ENCODE measurements at places on chromosomes 3 and 15.

- no peak for DNase-seq
Observed at GRCh38 chr15:28878209-28878608, 7.6 kb upstream of the APBA2 start.

- no peak for DNase-seq
Observed at GRCh38 chr3:117963858-117964257, 1070.8 kb downstream of the IGSF11 start.

DNA sequence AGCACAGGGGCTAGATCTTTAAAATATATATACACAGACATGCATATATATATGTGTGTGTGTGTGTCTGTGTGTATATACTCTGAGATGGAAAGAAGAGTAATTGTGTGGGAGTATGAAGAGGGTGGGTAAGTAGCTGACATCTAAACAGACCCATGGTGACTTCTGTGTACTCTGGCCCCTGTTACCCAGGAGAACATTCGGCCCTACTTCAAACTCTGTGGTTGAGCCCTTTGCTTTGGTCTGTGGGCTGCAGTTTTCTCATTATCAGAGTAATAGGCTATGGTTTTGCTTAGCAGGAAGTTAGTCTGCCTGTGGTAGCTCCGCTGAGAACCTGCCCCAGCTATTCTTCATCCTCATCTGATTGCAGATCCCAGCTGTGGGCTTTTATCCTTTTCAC is 141.4 kb downstream of the RBPMS2 start:
- DNase-seq, result no peak

DNA sequence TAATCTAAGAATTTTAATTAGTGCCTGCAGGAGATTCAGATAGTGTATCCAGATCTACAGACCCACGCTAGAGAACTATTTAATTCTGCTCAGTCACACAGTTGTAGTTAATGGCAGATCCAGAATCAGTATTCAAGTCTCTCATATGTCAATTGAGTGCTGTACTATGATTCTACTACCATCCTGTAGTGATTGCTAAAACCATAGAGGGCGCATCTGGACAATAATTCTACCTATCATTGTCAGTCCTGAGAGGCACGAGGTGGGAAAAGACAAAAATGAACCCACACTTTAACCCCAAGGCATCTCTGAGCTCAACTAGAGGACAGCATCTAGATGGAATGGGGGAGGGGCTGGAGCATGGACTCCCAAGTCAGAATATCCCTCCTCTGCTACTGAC is 22.7 kb downstream of the DHX36 start:
- DNase-seq, result no peak

DNA sequence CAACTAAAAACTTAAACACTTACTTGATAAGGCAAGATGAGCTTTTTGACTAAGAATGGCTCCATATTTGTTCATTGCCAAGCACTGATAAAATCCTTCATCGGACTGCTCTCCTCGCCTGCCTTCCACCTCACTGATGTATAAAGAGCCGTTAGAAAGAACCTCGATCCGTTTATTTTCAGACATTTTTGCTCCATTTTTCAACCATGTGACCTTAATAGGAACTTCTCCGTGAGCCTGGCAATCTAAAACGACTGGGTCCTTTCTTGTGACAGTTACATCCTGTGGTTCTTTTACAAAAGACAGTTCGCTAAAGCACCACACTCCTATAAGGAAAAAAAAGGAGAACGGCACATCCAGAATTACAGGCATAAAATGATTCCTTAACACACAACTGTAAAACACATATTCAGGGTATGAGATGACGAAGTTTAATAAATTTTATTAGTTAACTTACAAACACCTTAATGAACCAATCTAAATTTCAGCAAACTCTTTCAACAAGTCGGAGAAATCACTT is 2.5 kb downstream of the PRTG start:
- DNase-seq, result no peak

- DNase-seq, result no peak
Observed at GRCh38 chr3:193446965-193447602, 68.5 kb upstream of the ATP13A5 start.

GRCh38 chr15:62390791-62391640 is 225.9 kb upstream of the C2CD4B start:
- no peak for DNase-seq

DNA sequence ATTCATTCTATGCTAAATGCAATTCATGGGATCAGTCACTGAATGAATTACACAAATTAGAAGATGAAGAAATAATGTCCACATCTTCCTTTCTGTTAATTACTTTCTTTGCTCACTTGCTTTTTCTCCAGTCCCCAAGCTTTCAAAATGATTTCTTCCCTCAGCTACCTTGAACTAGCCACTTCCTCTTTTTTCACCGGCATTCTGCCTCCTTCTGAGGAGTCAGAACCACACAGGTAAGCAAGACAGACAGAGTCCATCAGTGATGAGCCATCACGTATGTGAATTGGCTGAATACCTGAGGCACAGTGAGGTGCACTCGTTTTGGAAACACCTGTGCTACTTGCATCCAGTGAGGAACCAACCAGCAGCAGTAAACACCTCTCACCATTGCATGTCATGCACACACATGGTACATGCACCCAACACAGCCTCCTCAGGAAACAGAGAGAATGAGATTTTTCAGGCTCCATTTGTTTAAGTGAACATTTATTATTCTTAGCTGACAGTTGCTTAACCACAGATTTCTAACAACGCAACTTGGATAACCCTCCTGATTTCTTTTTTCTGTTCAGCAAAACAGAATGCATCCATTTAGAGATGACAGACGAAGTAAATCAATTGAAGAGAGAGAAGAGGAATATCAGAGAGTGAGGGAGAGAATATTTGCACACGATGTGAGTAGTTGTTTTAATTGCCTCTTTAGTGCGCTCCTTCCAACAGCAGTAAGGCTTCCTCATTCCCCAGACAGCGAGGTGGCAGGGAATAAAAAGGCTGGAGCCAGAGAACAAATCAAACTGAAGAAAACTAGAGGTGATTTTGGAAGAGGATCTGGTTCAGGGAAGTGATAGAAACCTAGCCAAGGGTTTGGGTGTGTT is 69.3 kb downstream of the ARPP21 start:
- DNase-seq, result no peak

DNA sequence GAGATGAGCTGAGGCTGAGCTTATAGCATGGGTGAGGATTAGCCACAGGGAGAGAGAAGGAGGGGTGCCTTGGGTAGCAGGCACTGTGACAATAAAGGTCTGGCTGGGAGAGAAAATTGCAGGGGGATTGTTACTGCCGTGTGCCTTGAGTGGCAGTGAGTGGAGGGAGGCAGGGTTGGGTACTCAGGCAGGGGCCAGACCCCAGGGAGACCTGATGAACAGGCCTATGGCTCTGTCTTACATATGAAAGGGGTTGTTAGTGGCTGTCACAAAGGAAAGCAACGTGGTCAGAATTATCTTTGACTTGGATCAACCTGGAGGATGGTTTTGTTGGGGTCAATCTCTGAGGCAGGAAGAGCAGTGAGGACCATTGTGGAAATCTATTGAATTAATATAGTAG is 84.5 kb downstream of the LRTM1 start:
- no peak for DNase-seq

- DNase-seq, result no peak
Observed at GRCh38 chr3:10437995-10438901, 67.1 kb downstream of the ATP2B2 start.

DNA sequence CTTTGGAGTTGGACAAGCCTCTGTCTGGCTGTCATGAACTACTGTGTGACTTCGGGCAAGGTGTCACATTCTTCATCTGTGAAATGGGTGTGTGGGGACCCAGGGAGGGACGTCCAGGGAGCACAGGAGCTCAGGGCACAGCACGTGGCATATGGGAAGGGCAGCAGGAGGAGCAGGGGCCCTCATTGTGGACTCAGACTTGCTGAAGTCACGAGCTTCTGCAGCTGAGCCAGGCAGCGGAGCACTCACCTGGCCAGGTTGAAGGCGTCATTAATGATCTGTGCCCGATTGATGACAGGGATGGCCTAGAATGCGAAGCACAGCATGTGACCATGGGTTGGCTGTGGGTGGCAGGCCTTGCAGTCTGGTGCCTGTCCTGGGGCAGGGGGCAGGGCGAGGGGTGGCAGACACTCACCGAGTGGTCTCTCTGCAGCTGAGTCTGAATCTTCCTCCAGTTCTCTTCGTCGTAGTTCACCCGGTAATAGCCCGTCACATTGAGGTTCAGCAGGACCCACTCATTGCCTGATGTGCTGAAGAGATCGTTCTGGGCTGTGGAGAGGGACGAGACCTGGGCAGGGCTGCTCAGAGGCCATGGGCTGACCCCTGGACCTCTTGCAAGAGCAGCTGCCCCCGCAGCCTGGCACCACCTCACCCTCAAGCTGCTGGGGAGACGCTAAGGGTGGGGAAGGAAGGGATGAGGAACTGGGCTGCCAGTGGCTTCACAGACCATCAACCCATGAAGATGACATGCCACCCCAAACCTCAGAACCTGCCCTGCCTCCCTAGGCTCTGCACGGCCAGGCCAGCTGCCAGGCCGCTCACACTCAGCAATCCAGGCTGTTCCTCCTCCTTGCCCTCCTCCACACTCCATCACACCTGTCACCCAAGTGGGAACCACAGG is 15.4 kb downstream of the ANPEP start:
- DNase-seq, result no peak

DNA sequence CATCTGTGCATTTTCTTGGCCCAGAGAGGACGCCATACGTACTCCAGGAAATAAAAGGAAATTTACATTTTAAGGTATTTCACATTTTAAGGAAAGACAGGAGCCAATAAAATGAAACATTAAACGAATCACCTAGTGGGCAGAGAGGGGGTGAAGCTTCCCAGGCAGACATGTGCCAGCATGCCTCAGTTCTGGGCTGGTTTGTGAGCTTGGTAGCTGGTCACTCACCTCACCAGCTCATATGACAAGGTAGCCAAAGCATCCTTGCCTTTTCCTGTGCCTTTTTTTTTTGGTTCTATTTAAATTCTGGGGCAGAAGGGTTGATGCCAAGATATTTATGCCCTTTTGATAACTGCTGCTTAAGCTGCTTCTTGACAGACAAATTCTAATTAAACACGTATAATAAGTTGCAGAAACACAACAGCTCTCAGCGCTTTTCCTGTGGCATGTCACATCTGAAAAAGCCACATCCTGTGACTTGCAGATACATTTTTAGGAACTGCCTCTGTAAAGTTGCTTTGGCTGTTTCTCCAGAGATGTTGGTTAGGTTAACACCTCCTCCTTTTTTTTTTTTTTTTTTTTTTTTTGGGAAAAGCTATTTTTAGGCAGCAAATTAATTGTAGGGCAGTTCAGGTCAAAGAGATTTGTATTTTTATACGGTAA is 218.6 kb downstream of the PDCD6IP start:
- DNase-seq, result no peak

Data from activated CD4-positive, CD25-positive, alpha-beta regulatory T cell treated with anti-CD3 and anti-CD28 coated beads, Interleukin-2, amount 50 U/mL, for 16 hours (primary cell).